Activated T-helper 1 cell treated with anti-CD3 and anti-CD28 coated beads, Interleukin-12 subunit alpha, Interleukin-12 subunit beta, Interleukin-2, Interleukin-4 antibody, amounts not matched to agents 30 ng/mL and 10 ng/mL and 1 ng/mL, durations not matched to agents 14 hours and 24 hours and 36 hours (primary cell): ENCODE measurements at places on chromosomes 4 and X. TPM values are rescaled to one million over a fixed set of nuclear protein-coding genes. Genes with fewer than 3 reads are reported as not detected.

GPR143 gene
- total RNA-seq, result not detected in 2 replicates

GRCh38 chr4:1172228-1172851 lies at the start of gene SPON2:
SPON2 (minus strand) TSS chr4:1172583.
- peaks cover 22% of the 10 kb centered on the region for H3K27me3 ChIP-seq
- H3K27ac ChIP-seq, result no peak within 1 kb of the TSS
- no peak for DNase-seq
- H3K4me3 ChIP-seq, result no peak within 1 kb of the TSS
- H3K36me3 ChIP-seq, result no peaks in the 10 kb centered on the region

DNA sequence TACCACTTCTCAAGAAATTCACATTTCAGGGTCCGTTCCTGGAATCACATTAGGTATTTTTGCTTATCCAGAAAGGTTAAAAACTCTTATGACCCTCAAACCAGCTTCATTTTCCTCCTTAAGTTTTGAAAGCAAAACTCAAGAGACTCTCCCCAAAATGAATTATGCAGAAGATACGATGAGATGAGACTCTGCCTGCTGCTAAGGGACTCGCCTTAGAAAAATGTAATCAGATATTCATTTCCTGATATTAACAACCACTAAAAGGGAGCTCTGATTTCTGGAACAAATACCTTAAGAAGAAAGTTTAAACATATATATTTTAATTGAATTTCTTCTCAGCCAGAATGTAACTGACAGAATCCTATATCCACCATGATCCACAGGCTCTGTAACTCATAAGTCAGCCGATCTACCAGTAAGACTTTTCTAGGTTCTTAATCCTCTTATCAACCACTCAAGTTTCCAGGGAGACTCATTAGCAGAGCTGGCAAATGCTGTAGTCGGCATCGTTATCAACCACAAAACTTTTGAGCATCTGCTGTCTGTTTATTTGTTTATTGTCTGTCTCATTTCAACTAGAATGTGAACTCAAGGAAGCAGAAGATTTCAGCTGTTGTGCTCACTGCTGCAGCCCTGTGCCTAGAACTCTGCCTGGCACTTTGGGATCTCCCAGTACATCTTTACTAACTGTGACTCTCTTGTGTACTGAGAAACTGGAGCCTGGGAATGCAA lies 112.5 kb downstream of the LDB2 start:
- peaks cover 2% of the 10 kb centered on the region for H3K27me3 ChIP-seq
- no peak overlapping the region for H3K4me3 ChIP-seq
- no peak overlapping the region for H3K27ac ChIP-seq
- no peaks in the 10 kb centered on the region for H3K4me1 ChIP-seq

PNMA3 gene
- 0.67 and 0.88 TPM in 2 replicates for total RNA-seq
